Posterior vena cava (tissue), 2 donors: ENCODE measurements at places on chromosomes 1 and 21. TPM values are rescaled to one million over a fixed set of nuclear protein-coding genes. Genes with fewer than 3 reads are reported as not detected.

RAB3B gene
- not detected for total RNA-seq

RPS6KC1 gene
- total RNA-seq = 20.2 TPM

CFAP126 gene
- not detected for total RNA-seq

GBP1 gene
- 36.0 TPM for total RNA-seq

C4BPA gene
- total RNA-seq = 0.37 TPM

ELF3 gene
- 0.48 TPM for total RNA-seq

UBL4B gene
- total RNA-seq = 0.19 TPM

COL6A1 gene
- total RNA-seq = 606 TPM

DNA sequence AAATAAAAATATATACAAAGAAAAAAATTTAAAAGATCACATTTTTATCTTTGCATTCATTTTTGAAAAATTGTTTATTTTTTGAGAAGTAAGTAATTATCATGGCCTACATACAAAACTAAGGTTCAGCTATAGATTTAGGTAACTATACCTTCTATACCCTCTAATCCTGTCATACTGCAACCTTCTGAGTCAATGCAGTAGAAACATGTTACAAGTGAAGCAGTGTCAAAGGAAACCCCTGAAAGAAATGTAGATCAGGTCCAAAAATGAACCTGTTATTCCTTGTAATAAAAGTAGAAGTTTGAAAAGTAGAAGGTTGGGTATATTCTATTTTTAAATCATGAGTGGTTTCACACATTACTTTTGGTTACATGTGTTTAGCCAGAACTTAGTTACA, 51.3 kb downstream of the PTGS2 start:
- DNase-seq = no peak

DNA sequence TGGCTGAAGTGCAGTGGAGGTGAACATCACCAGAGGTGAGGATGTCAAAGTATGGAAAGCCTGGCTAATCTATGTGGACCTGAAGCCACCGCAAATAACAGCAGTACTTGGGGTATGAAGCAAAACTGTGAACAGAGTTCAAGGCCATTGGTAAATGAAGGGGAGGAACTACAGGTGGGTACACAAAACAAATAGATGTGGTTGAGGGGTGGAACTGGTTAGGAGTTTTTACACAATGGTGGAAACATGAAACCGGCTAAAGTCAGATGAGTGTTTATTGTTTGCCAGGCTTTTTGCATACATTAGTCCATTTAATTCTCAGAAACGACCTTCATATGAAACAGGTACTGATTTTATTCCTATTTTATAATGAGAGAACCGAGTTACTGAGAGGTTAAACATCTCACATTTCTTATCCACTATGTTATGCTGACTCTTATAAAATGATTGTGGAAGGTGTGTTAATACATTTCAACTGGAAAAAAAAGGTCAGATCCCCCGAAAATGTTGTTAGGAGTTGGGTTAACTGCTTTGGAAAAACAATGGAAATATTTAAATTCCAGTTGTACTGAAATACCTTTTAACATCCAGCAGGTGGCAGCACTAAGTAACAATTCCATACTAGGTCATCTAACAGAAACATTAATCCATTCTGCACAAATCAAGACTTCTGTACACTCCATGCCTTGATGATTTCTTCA, 44.3 kb upstream of the GTF2B start:
- no peak for DNase-seq

GRCh38 chr1:244445320-244446181, 6.2 kb downstream of the ADSS2 start:
- DNase-seq = no peak

DNA sequence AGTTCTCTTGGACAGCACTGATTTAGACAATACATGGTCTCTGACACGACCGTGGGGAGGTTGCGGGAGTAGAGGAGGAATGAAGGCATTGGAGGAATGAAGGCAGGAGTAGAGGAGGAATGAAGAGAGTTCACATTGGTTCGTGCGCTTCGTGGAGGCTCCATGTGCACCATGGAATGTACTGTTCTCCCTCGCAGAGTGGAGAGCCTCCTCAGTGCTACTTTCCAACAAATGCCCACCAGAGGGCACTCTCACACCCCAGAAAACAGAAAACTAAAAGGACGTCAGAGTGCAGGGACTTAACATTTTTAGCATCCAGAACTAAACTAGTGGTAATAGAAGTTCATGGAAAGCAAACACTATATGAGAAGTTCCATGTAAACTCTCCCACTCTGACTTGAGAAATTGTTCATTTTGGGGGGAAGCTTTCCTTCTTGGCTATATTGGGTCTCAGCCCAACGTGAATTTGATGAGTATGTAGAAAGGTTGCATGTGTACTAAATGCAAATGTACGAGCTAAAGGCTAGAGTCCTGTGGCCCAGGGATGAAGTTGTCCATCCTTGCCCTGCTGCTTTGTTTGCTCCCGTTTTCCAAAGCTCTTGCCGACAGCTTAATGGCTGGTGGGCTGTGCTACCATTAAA, 211.6 kb downstream of the LMX1A start:
- no peak for DNase-seq

- DNase-seq = no peak
Observed at GRCh38 chr1:15029786-15030185, 123.8 kb upstream of the TMEM51 start.

GRCh38 chr21:42338729-42339715, 11.8 kb downstream of the TFF2 start:
- peak; percentile 70 for DNase-seq

- no peak for DNase-seq
Observed at GRCh38 chr1:28249866-28250295, 9.4 kb upstream of the SESN2 start.

GRCh38 chr1:205998457-205999241, 4.5 kb downstream of the RAB7B start:
- no peak for DNase-seq

GRCh38 chr1:208002672-208003071, 91.7 kb upstream of the CD34 start:
- DNase-seq = no peak

DNA sequence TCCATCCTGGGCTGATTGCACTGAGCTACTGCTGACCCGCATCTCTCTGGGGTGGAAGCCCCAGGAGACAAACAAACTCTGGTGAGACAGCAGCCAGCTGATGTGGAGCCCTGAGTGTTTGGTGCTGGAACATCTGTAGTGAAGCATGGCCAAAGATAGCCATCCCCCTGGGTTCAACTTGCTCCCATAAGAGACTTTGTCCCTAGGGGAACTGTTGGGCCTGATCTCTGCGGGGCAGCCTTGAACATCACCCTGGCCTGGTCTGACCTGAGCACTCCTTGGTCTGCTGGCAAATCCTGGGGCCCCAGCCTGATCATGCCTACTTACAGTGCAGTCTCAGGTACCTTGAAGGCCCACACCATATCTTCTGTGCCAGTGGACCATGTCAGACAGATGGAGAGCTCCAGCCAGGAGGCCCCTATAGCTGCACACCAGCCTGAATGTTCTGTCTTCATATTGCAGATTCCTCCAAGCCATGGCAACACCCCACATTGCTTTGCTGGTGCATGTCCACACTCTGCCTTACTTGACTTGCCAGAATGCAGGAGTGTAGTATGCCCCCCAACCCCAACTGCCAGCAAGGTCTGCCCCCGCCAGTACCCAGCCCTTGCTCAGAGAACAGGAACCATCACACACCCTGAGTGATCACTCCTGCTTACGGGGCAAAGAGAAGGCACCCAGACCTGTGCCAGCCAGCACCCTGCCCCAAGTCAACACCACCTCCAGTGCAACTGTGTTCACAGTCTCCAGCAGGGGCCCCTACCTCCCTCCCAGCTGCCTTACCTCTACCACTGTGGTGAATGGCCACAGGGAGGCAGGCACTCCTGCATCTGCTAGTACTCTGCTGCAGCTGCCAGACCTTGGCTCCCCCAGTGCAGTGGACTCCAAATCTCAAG, 690.5 kb upstream of the NR5A2 start:
- DNase-seq = no peak

GRCh38 chr1:167755654-167756053, 33.9 kb downstream of the MPZL1 start:
- no peak for DNase-seq

DNA sequence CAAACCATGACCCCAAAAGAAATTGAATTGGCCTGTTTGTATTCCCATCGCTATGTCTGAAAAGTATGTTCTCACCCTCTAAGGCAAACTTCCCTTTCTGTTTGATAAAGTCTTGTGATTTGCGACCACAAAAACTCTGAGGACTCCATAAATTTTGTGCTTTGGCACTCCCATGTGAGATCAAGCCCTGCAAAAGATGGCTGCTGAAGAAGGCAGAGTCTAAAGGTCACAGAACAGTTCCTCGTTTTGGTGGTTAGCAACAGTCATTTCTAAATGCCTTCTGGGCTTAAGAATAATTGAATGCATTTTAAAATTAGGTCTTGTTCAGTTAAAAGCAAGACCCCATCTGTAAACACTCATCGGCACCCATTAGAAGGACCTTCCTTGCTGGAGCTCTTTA, 441.6 kb downstream of the OMA1 start:
- no peak for DNase-seq

- DNase-seq = no peak
Observed at GRCh38 chr1:113031171-113031933, 41.6 kb upstream of the LRIG2 start.

DNA sequence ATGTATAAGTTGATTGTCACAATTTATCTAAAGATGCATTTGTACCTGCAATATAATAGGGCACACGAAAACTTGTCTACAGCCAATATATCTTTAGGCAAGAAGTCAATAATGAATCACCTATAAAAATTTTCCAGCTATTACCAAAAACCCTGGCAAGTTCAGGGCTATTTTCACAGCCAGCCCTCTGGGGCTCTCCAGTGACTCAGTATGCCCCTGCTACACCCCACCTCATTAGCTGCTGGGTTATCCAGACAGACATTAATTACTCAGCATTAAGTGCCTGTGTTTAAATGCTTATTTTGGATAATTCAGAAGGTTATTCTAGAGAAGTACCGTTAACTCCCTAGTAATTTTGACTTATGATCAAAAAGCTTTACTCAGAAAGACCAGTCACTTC, 220.2 kb downstream of the TBX15 start:
- no peak for DNase-seq

GRCh38 chr1:228902781-228903433, 167.6 kb downstream of the RHOU start:
- peak; percentile 92 for DNase-seq

DNA sequence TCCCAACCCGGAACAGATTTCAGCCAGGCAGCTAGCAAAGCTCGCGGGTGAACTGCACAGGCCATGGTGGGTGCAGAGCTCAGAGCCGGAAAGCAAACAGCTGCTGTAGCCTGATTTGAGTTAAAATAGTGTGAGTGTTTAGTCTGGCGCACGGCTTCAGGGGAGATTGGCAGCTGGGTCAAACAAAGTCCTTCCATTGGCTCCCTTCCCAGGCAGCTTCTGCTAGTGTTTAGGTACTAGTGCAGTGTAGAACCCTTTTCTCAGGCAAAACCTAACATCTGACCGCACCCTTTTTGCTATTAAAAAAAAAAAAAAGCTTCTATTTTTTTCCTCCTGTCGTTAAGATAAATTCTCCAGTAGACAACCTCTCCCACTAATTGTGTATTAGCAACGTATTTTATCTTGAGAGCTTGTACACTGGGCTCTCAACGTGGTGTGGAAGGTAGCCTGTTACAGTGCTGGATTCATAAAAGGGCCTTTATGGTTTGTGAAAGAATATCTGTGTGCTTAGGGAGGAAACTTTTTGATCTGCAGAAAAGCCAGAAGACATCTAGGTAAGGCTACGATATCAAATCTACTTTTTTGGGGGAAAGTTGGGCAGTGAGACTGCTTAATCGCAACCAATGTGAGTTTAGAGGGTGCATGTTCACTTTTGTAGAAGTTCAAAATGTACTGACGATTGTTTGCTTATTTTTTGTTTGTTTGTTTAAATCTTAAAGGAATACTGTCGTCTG, 689.6 kb downstream of the USP25 start:
- peak; percentile 80 for DNase-seq

DNA sequence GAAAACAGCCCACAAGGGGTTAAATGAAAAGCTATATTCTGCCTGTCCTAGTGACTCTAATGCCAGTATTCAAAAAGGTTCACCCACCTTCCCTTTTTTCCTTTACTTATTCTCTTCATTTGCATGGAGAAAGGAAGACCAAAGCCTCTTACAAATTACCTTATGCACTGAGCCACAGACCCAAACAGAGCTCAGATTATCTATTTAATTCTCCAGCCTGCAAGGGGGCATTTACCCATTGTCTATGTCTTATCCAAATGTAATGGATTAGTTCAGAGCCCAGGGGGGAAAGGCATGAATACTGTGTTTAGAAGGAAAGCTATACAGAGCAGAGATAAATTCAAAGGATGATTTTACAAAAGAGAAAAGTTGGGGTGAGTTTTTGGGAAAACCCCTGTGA, 388.5 kb downstream of the OMA1 start:
- no peak for DNase-seq

- DNase-seq = no peak
Observed at GRCh38 chr1:177309880-177310279, 139.1 kb downstream of the BRINP2 start.

DNA sequence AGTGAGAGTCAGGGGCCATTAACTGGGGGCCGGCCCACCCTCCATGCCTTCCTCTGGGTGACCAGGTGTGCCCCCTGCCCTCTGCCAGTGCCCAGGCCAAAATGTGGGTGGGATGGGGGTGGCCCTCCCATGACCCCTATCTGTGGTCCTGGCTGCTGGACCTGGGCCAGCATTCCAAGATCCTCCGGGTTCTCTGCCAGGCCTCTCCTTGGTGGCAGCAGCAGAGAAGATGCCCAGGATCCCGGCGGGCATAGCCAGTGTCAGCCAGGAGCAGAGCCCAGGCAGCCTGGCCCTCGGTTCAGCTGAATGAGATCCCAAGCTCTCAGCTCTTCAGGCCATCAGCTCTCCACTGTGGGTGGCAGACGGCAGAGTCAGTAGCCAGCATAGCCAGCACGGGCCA, 31.3 kb upstream of the ACTRT2 start:
- peak; percentile 71 for DNase-seq

DNA sequence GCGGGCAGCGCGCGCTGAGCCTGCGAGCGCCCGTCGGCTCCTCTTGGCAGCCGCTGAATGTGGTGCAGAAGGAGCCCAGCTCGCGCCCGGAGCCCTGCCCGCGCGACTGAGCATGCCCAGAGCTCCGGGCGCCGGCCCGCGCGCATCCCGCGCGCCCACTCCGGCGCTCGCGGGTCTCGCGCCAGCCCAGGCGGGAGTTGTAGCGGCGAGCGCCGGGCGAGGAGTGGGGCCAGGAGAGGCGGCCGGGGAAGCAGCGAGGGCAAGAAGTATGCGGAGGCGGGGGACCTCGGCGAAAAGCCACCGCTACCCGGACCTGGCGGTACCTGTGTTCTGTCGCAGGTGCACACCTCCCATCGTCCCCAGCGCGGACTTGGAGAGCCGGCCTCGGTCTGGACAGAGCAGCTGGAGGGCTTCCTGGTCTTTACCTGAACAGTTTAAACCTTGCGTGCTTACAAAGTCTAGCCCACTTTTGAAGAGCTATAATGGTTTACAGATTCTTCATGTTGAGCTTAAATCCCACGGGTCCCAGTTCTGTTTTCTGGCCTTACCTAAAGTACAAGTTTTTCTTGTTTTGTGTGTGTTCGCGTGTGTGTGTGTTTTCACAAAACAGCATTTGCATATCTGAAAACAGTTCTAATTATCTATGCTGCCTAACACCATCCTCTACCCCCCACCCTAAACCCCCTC, at the start of gene DDAH1:
DDAH1 (minus strand) TSS at position 61 of the 687 bp plus-strand sequence. CDS start 114 bp downstream, outside the sequence.
- peak; percentile 88 for DNase-seq
